ENCODE measurements at places on chromosomes 11 and 22.

GRCh38 chr11:110973401-110973980, 261.3 kb upstream of the ARHGAP20 start:
- DNase-seq, result no peak

DNA sequence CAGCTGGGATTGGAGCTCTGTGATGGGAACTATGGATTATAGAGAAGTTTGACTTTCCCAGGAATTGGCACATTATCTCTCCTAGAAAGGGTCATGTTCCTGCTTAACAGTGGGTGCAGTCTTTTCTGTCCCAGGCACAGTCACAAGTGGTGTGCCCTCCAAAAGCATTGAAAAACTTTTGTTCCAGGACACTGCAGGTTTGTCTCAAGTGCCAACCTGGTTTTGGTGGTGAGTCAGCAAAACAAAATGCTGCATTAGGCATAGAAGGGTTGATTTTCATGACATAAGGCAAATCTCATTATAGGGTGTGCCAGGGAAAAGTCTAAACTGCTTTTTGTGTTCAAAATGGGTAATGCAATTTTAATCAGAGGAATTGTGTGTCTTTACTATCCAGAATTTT, 4.9 kb downstream of the HTATIP2 start:
- DNase-seq, result no peak

DNA sequence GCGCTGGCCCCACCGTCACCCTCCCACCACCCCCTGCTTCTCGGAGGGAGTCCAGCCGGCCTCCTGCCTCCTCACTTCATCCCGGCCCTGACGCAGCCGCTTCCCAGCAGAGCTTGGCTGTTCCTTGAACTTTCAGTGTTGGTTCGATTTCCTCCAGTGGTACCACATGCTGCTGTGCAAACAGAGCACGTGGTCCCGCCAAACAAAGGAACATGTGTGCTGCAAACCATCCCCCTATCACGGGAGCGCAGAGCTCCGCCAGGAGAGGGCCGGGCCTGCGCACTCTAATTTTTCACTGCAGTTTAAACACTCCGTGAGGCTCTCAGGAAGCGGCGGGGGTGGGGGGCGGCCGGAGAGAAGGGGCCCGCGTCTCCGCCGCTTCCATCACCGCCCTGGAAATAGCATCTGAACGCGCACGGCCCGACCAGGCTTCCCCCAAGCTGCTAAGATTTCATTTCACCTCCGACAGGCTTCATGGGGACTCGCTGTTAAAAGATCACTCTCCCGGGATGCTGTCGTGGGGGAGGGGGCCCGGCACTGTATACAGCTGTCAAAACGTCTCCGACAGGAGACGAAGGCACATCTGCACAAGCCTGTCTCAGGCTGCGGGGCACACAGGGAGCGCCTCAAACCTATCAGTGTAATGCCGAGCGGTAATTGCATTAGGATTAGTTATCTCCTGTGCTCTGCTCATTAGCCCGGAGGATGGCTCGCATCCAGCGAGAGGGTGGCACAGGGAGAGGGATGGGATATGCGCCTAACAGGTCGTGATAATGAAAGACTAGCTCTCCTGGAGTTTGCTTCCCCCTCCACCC, 269.9 kb upstream of the SORL1-AS1 start:
- peak; percentile 80 for DNase-seq

DNA sequence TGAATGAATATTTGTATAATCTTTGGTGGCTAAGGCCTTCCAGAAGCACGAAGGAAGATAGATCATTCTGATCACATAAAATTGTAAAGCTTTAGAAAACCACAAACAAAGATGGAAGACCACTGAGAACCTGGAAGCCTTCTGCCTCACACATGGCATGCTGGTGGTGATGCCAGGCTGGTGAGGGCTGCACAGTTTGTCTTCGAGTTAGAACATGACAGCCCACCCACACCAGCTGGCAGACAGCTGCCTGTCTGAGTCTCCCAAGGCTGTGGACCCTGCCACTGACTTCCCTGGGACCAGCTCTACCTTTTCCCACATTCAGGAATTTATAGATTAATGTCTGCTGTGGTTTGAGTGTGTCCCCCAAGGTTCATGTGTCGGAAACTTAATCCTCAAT, 48.8 kb upstream of the B3GAT1 start:
- DNase-seq, result no peak

GRCh38 chr22:33654173-33654895, 265.9 kb downstream of the LARGE1 start:
- DNase-seq, result peak; percentile 39
